ENCODE measurements at places on chromosomes 11 and 22.

GRCh38 chr11:9253086-9253485, 12.1 kb downstream of the DENND5A start:
- DNase-seq = no peak

DNA sequence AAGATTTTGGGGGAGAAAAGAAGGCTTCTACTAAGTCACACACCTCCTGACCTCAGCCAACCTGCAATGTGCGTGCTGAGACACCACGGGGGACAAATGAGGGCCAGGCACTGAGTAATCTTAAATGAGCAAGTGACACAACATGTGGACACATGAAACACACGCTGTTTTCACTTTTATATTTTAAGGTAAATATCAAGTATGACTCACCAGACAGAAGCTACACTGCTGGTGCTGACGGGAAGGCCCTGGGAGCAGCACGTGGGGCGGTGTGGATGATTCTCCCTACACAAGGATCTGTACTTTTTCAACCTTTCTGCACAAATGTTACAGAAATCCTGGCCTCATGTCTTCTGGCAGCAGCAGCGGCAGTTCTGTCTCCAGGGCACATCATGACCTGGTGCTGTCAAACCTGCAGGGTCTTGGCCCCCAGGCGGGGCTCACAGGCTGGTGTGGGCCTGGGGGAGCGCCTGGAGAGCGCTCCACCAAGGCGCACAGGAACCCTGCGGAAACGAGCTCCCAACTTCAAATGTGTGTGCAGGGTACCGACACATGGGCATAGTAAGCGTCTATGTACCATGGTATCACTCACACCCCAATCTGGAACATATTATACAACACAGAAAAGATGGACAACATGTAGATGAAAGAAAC, 61.7 kb downstream of the DGCR2 start:
- no peak for DNase-seq

DNA sequence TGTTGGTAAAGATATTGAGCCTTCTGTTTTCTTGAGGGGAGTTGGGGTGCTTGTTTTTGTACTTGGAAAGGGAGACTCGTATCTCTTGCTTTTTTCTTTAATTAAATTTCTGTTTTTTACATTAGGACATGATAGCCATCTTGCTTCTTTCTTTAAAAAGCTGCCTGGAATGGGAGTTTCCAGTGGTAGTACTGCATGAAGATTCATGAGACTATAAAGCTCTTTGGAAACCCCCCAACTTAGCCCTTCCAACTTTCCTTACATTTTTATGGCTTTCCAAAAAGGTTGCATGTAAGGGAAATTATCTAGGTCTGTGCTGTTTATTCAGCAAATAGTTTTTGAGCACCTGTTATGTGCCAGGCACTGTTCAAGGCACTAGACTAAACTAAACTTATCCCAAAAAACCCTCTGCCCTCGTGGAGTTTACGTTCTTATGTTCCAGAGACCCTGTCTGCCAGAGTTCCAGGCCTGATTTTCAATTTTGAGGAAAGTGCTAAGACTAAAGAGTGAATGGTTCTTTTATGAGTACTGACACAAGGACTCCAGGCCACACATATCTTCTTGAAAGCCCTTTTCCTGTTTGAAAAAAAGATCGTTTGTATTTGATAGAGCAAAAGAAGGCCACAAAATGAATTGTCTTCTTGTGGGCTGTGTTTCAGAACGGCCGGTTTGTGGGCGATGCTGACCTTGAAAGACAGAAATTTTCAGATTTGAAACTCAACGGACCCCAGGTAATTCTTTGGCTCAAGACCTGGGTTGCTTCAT, 31.9 kb downstream of the CTNND1 start:
- DNase-seq = no peak

DNA sequence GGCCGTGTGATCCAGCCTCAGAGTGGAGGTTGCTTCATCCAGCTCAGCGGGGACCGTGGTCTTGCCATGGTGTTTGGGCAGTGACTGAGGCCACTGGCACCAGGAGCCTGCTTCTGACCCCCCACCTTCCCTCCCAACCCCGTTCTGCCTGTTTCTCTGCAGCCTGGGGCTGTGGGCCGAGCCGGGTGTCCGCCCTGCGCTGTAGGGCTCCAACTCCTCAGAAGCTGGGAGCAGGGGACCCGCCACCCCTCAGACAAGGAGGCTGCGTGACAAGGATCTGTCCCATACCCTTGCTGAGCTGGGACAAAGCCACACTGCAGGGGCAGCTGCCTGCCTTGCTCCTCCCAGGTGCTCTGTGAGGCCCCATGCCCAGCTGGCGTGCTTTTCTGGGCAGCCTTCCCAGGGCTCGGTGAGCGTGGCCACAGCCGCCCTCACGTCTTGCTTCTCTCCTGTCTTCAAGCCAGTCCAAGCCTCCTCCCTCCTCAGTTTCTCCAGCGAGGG, 11.7 kb upstream of the ARFGAP3 start:
- no peak for DNase-seq

DNA sequence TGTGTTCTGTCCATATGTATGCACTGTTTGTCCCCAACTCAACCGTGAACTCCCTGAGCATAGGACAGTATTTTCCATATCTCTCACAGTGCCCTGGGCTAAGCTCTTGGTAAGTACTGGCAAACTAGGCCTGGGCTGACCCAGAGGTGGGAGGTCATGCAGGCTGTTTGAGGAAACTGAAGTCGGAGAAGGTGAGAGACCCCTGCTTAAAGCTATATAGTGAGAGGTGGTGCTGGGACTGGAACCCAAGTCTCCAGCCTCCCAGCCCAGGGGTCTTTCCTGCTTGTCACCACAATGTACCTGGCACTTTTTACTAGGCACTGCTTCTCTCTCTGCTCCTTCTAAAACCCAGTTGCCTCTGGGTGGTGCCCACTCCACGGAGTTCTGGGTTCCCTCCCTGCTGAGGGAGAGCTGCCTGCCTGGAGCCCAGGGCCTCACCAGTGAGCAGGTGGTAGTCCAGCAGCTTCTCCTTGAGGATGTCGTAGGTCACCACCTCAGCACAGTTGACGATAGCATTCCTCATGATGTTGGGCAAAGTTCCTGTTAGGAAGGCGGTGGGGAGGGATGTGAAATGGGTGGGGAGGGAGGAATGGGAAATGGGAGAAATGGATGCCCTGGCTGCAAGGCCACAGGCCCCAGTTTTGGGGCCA, 4.7 kb downstream of the UCP3 start:
- no peak for DNase-seq

GRCh38 chr11:134142536-134142935, 73.7 kb downstream of the JAM3 start:
- no peak for DNase-seq

GRCh38 chr11:86161336-86161735, 83.2 kb upstream of the EED start:
- DNase-seq = no peak

- DNase-seq = no peak
Observed at GRCh38 chr11:131422496-131422895, 52.1 kb downstream of the NTM start.

GRCh38 chr11:76560219-76560618, 110.3 kb downstream of the LRRC32 start:
- no peak for DNase-seq

GRCh38 chr11:132858223-132858622, 674.1 kb downstream of the OPCML start:
- no peak for DNase-seq

DNA sequence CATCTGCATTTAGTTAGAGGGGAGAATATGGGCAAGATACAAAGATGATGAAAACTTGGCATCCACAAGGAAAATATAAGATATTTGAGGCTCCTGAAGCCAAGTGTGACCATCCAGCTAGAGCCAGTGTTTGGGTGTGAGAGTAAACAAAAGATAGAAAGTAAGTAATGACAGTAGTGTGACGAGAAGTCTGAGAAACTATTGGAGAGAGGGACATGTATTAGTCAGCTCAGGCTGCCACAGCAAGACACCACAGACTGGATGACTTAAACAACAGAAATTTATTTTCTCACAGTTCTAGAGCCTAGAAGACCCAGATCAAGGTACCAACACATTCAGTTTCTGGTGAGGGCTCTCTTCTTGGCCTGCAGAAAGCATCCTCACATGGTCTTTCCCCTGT, 6.4 kb upstream of the CCKBR start:
- no peak for DNase-seq

DNA sequence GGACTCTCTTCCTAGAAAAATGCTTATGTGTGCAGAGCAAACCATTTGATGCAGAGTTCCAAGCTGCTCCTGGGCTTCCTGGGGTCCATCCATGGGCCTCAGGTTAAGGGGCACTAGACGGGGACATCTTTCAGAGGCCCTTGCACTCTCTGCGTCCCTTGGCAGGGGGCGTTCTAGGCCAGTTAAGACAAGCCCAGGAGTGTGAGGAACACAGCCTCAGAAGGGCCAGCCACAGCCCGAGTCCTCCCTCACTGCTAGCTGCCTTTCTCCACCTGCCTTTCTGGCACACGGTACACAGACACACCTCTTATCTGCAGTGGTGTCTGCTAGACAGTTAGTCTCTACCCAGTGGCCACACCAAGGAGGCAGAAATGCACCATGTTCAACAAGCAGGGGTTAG, 18.0 kb upstream of the BID start:
- no peak for DNase-seq

DNA sequence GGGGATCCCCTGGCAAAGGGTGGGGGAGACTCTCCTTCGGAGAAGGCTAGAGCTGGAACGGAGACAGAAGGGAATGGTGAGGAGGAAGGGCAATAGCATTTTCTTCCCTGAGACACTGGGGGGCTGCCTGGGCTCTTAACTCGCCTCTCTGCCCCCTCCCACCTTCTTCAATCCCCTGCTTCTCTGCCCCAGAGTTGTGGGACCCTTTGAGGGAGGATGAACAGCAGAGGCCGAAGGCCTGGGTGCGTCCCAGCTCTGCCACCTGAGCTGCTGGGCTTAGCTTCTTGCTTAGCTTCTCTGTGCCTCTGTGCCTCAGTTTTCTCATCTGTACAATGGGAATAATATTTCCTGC, 72.4 kb downstream of the RTL6 start:
- DNase-seq = no peak

- no peak for DNase-seq
Observed at GRCh38 chr11:117639601-117640000, 157.4 kb downstream of the DSCAML1 start.

- no peak for DNase-seq
Observed at GRCh38 chr11:62543680-62544444, 2.7 kb downstream of the AHNAK start.

DNA sequence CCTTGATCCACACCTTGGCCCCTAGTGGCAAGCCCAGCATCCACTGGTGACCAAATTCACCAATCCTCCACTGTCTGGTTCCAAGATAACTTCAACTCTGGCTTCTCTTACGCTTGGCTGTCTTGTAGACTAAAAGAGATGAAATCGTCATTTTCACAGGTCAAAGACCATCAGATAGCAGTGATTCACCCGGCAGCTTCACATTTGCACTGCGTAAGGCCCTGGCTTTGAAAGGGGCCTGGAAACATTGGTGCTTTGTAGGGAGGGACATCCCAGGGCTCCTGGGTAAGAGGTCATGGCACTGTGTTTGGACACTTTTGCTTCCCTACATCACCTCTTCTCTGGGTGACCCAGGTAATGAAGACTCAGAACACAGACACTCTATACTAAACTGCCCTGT, 30.1 kb upstream of the FADD start:
- DNase-seq = no peak

DNA sequence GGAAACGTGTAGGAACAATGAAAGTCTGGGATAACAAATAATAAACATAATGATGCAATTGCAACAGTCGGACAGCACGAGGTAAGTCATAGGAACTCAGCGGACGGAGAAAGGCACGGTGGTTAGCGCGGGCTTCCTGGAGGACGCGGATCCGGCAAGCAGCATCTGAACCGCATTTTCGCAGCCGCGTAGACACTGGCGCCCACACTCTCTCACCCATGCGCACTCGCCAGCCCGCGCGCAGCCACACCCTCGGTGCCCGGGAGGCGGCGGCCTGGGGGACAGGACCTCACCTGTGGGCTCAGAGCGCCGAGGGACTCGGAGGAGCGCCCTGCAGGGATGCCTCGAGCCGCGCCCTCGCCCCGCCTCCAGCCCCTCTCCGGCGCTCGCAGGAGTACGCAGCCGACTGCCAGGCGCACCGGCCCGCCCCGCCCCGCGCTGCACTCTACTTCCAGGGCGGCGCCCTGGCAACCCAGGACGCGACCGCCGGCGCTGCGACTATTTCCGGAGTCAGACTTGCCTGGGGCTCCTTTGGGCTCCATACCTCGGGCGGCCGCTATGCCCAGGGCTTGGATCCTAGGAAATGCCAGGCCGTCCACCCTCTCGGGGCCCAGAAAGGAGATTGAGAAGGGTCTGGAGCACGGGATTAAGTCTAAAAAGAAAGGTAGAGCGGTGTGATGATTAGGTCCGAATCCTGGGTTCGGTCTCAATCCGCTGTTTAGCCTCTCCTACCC, at the start of gene TTLL1:
Gene TTLL1 (minus strand): TSS at position 408 of the 734 bp plus-strand sequence. CDS start 13,805 bp downstream, outside the sequence.
- DNase-seq = peak; percentile 91

GRCh38 chr11:32586576-32587190, 3.1 kb downstream of the EIF3M start:
- DNase-seq = no peak

GRCh38 chr11:29780756-29781155, 236.1 kb downstream of the KCNA4 start:
- no peak for DNase-seq

DNA sequence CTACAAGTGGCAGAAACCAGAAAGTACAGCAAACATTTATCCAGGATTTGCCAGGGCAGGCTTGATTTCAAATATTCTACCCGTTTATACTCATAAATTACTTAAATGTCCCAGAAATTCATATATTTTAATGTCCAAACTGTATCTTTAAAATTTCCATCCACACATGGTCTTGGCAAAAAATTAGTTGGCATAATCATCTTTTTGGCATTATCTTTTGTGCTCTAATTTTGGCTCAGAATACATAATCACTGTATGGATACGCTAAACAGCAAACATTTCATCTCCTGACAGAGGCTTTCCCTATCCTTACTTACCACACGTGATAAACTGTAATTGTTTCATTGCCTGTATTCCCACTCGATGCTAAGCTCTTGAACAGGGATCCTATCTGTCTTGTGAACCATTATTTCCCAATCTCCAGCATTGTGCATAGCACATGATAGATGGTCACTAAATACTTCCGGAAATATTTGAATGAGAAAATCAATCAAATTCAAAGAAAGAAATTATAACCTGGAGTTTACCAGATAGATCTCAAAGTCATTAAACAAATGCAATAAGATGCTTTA, 64.2 kb downstream of the CADM1 start:
- DNase-seq = no peak

GRCh38 chr11:110762590-110762989, 50.4 kb upstream of the ARHGAP20 start:
- DNase-seq = no peak

DNA sequence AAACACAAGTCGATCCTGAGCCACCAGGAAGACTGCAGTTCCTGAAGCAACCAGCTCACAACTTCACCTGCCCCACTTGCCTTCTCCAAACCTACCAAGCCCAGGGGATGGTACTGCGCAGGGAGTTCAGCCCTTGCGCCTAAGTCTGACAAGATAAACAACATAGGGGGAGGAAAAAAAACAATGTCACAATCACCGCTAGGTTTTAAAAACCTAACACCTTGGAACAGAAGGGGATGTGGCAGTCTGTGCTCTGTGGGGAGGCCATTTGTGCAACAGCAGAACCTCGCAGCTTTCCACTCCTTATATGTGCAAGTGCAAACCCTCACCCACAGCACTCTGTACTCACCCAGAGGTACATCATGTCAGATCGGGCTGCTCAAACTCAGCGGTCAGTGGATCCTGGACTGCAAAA, 134.2 kb downstream of the RBFOX2 start:
- no peak for DNase-seq

- no peak for DNase-seq
Observed at GRCh38 chr11:16596231-16596630, 142.2 kb upstream of the C11orf58 start.

GRCh38 chr11:82076126-82076525, 657.5 kb downstream of the FAM181B start:
- no peak for DNase-seq

GRCh38 chr11:10122326-10123197, 171.5 kb downstream of the SBF2 start:
- DNase-seq = no peak
